HEK293T (cell line): ENCODE measurements at places on chromosomes 1 and 21.
A peak's percentile ranks its signal among the peaks of the same experiment; 100 is the strongest.

- DNase-seq = no peak
These were observed 154.9 kb upstream of the TIAM1 start for GRCh38 chr21:31498985-31499384.

DNA sequence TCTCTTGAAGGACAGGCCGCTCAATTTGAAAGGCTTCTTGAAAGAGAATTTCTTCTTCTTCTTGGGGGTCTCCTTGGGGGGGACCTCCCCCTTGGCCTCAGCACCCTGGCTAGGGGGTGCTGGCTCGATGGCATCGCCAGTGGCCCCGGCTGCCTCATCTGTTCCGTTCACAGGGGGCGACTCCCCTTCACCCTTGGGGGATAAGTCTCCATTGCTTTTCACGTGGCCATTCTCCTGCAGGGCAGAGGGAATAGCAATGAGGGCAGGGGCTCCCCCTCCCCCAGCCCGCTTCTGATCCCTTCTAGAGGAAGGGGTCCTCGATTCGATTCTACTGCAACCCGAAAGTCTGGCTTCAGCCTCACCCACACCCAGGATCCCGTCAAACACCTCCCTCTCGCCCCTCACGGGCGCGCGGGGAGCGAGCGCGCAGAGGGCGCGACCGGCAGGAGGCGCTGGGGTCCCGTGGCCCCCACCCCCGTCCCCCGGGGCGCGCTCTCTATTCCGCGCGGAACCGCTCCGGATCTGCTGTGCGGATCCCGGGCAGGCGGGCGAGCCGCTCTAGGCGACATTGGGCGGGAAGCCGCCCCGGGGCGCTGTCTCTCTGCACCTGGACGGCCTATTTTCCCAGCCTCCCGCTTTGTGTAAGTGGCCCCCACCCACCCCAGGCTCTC is 1.0 kb downstream of the MARCKSL1 start:
- peak; percentile 80 for DNase-seq

DNA sequence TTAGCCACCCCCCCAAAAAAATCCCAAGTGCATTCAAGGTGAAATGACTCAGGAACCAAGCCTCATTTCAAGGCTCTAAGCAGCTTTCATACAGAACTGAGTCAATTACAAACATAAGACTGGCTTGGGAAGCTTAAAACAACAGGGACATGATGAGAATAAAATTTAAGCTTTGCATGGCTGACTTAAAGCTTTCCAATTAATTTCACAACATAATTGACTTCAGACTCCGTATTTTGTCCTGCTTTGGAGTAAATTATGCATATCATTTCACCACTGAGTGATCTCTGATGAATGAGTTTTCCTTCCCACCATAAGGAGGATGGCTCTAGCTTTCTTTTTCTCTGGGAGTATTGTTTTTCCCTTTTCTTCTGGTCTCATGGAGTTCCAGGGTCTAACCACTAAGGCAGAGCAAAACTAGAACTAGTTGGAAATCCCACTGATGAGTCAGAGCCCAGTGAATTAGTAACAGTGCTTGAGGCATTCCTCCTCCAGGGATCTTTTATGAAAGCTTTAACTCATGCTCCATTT is 72.8 kb downstream of the XCL2 start:
- DNase-seq = peak; percentile 20

DNA sequence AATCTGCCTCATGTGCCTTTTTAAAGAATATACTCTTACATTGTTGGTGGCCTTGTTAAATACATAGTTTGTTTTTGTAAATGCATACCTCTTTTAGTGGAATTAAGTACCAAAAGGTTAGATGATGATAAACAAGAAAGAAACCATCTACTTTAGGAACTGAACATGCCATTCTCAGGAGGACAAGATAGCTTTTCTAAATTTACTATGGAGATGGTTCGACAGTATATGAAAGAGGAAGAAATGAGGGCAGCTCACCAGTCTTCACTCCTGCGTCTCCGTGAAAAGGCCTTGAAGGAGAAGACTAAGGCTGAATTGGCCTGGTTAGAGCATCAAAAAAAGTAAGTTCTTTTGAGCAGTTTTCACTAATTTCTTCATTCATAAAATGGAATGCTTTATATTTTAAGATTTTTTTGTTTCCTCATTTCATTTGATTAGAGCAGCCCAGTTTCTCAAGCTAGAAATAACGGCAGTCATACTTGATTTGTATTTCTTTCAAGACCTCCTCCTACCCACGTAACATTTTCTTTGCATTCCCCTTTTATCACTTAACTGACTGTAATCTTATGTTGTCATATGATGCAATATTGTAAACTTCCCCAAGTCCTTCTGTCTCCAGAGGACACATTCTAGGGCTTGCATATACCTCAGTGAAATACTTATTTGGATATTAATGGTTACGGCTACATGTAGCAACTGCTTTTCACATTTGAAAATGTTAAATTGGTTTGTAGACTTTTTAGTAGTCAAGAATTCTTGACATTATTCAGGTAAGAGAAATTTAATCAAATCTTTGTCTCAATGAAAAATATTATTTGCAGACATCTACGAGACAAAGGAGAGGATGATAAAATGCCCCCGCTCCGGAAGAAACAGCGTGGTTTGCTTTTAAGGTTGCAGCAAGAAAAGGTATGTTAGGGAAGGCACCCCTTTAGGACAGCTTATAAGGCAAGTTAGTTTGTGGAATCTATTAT is 99.3 kb downstream of the CEP350 start:
- DNase-seq = no peak

GRCh38 chr1:221760911-221761310 is 19.0 kb upstream of the DUSP10 start:
- DNase-seq = no peak

GRCh38 chr1:153659175-153659534 is 652 bp downstream of the SNAPIN start:
- no peak for DNase-seq

GRCh38 chr1:26996024-26996423 is 2.5 kb downstream of the TRNP1 start:
- DNase-seq = no peak

- DNase-seq = no peak
These were observed 2.0 kb downstream of the LRRC41 start for GRCh38 chr1:46301406-46301807.

DNA sequence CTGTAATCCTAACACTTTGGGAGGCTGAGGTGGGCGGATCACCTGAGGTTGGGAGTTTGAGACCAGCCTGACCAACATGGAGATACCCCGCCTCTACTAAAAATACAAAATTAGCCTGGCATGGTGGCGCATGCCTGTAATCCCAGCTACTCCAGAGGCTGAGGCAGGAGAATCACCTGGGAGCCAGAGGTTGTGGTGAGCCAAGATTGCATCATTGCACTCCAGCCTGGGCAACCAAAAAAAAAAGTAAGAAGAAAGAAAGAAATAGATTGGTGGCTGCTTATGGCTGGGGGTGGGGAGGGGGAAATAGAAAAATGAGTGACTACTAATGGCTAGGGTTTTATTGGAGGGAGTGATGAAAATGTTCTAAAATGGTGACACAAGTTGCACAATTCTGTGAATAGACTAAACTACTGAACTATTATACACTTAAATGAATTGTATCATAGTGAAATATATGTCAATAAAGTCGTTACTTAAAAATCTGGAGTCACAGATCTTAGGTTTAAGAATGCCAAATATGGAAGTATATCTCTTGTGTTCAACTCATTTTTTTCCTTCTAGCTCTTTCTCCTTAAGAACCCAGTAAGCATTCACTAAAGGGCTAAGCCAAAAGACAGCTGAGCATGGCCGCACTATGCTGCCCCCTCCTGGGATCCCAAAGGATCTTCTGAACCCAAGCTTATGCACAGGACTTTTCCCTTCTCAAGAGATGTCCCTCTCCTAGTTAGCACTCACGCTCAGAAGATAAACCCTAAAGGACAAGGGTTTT is 3.2 kb upstream of the NPL start:
- peak; percentile 75 for DNase-seq

- peak; percentile 88 for DNase-seq
These were observed 25.3 kb upstream of the ETV3 start for GRCh38 chr1:157163273-157164127.

GRCh38 chr1:156750711-156751450 is 594 bp downstream of the HDGF start:
- DNase-seq = peak; percentile 48

DNA sequence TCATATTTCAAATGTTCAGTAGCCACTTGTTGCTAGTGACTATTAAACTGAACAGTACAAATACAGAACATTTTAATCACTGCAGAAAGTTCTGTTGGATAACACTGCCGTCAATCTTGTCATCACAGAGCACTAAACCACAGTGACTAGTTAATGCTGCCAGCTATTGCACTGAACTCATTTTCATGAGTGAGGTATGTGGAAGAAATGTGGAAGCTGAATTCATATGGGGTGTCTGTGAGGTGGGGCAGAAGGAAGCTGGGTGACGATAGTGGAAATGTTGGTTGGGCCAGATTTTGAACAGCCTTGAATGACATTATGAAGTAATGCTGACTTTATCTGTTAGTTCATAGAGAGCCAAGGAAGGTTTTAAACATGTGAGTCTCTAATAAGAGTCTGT is 49.6 kb downstream of the OSBPL9 start:
- no peak for DNase-seq

- DNase-seq = no peak
These were observed 407.5 kb downstream of the SETD4 start for GRCh38 chr21:35652872-35653271.

DNA sequence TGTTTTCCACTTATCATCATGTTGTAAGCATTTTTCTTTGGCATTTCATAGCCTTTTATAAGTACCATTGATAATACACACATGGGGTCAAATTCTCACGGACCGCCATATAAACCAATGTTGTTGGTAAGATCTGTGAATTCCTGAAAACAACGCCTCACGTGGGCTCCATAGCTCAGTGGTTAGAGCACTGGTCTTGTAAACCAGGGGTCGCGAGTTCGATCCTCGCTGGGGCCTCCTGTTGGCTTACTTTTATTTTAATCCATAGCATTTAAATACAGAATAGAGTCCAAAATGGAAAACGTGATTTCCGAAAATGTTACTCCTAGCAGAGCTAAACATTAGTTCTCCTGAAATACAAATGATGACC is 83.1 kb downstream of the HHIPL2 start:
- peak; percentile 48 for DNase-seq

DNA sequence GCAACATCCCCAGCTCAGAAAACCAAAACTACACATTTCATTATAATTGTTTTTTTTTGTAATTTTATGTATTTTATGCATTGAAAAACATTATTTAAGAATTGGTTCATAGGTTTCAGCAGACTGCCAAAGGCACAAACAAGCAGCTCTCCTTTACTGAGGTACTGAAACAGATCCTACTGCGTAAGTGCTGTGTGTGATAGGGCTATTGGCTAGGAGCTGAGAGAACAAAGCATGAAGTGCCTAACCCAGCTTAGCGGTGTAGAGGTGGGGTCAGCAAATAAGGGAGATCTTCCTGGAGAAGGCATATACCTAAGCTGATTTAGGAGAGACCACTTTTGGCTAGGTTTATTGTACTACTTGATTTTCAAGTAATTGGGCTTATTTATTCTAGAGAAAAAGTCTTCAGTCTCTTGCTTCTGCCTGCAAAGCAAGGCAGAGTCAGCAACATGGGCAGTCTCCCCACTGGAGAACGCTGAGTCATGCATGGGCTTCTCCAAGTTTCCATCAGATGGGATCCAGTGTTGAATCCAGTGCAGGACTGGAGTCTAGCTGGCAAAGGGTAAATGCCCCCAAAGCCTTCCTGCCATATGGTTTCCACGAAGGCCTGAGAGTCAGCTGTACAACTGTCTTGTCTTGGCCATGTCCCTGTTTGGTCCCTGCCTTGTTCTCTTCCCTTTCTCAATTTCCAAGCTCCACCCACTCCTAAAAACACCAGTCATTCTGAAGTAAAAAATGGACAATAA is 18.0 kb upstream of the YTHDF2 start:
- DNase-seq = no peak

GRCh38 chr1:17520041-17520440 is 19.5 kb upstream of the ARHGEF10L start:
- DNase-seq = no peak

DNA sequence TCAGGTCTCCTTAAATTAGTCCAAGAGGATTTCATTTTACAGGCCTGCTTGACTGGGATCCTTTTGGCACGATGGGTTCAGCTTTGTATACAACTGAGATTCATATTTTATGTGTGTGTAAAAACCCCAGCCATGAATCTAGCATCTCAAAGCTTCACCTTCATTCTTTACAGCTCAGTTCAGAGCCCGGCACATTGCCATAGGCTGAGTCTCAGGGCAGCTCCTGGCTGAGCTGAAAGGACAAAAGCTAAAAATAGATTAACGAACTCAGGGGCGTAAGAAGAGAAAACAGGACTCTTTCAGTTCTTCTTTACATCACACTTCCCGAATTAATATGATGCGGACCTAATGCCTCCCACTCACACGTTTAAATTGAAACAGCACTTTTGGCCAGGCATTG is 262.8 kb upstream of the PBX1 start:
- no peak for DNase-seq

GRCh38 chr1:46473991-46474390 is 15.6 kb upstream of the DMBX1 start:
- DNase-seq = no peak

DNA sequence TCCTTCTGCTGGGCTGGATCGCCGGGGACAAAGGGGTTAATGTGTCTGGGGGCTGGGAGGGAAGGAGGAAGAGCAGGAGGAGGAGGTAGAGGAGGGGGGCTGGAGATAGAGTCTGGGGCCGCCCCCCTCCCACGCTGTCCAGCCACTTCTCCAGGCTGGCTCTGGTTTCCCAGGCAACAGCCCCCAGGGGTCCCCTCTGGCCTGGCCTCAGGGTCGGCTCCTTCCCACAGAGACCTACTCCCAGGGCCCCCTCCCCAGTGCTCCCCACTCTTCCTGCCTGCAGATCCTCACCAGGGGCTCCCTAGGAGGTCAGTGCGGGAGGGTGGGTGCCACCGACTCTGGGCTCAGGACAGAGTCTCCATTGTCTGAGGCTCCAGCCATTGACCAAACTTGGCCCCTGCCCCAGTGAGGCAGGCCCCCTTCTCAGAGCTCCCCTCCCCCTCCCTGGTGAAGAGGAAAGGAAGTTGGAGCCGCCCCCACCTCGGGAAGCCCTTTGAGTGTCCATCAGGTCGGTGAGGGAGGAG is 34.1 kb downstream of the ARHGEF10L start:
- DNase-seq = no peak

DNA sequence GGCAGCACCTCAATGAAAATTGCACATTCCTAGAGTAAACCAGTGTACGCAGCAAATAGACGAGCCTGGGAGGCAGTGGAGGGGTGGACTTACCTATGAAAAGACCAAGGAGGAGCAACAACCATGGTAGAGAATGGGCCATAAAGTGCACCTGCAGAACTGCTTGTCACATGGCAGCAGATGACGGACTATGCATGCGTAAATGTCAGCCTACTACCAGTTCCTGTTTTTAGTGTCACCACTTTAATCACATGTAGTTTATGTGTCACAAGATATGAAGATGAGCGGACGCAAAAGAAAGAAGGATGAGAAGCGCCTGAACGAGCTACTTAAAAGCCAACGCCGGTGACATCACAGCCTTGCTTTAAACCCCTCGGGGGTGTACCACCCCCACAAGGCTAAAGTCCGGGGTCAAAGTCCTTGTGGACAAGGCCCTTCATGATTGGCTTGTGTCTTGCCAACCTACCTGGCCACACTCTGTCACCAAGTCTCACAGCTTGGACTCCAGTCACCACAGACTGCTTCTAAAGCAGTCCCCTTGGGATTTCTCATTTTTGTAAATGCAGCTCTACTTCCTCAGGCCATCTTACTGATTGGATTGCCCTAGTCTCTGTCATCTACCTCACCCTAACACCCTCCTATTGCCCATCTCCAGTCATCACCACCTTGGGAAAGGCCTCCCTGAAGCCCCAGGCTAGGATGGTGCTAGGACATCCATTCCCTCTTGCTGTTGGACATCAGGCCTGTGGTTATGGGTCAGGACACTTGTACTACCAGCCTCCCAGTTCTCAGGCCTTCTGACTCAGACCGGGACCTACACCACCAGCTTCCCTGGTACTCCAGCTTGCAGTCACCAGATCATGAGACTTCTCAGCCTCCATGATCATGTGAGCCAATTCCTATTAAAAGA is 6.0 kb upstream of the LY9 start:
- no peak for DNase-seq
